ENCODE measurements at places on chromosomes 4 and X.
A peak's percentile ranks its signal among the peaks of the same experiment; 100 is the strongest.

DNA sequence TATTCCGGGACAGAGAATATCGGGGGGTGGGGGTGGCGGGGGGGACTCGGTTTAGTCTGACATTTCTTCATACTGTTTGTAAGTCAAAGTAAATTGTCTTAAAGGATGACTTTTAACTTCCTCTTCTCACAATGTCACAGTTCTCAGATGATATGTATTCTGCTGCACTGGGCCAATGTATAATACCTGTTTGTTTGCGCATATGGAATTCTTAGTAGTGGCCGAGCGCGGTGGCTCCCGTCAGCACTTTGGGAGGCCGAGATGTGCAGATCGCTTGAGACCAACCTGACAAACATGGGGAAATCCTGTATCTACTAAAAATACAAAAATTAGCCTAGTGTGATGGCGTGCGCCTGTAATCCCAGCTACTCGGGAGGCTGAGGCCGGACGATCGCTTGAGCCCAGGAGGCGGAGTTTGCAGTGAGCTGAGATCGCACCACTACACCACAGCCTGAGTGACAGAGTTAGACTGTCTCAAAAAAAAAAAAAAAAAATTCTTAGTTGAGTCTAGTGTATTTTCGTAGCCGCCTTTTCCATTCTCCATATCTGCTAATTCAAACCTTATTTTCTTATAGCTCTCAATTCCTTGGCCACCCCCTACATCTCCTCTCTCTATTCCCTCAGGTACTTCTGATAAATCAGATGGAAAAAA is 851 bp downstream of the POLR2B start:
- DNase-seq, result peak; percentile 3

DNA sequence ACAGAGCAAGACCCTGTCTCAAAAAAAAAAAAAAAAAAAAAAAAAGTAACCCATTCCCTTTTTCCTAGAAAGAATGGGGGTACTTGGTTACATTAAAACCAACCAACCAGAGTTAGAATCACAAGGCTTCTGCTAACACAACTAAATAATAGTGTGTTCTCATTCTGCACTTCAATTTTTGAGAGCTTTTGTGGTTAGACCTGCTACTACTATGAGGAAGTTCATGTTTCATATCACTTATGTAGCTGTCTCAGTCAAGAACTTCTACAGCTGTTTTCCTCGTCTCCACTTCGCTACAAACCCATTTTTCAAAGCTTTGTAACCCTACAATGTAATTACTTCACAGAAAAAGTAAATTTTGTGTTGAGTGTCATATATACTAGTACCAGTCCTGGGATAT is 58.3 kb downstream of the PDHA2 start:
- DNase-seq, result no peak

DNA sequence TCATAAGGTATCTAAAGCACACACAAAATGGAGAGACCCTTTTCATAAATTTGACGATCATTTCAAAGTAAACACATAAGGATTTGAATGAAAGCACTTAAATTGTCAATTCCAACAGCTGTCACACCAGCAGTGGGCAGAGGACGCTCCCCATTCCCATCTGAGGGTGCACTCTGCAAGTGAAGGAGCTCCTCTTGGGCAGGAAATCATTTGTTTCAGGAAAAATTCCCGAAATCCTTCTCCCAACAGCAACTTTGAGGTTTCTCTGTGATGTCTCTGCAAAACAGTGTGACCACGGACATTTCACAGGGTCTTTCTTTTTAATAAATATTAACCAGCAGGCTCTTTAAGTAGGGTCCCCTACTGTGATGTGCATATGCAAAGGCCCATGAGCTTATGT is 111.0 kb downstream of the EPHA5 start:
- no peak for DNase-seq

DNA sequence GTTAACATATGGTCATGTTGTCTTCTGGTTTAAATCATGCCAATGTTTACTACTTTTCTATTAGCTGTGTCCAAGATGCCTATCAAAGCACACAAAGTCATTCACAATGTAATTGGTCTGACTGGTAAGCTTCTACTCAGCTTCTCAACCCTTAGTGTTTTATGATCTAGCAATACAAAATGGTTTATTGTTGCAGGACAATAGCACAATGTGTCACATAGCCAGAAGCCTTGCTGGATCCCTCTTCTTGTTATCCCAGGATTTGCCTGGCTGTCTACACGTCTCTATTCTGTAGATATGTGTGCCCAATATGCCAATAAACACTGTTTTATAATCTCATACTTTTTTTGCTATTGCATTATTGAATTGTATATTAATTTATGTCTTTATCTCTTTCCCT is 1111.0 kb upstream of the AGA start:
- DNase-seq, result no peak

DNA sequence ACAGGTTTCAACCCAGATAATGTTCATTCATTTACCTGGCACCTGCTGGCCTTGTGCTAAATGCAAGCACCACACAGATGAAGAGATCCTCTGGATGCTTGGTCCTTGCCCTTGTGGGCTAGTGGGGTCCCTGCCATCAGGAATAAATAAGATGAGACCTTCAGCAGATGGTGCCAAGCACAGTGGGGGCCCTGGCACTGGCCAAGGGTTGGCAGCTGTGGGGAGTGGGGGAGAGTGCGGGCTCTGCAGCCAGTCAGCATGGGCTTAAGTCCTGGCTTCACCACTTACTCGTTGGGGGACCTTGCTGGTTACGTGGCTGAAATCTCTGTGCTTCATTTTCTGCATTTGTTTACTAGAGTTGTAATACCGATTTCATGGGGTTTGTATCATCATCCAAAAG is 6.9 kb downstream of the LAP3 start:
- no peak for DNase-seq
